PC-9 (cell line): ENCODE measurements at places on chromosomes 7 and 10.

GRCh38 chr10:120555842-120556532 is 99.0 kb downstream of the PLPP4 start:
- DNase-seq: no peak

GRCh38 chr7:74583630-74584029 is 73.9 kb upstream of the GTF2I start:
- no peak for DNase-seq

GRCh38 chr7:55006499-55006898 is 12.3 kb upstream of the EGFR start:
- no peak for DNase-seq

DNA sequence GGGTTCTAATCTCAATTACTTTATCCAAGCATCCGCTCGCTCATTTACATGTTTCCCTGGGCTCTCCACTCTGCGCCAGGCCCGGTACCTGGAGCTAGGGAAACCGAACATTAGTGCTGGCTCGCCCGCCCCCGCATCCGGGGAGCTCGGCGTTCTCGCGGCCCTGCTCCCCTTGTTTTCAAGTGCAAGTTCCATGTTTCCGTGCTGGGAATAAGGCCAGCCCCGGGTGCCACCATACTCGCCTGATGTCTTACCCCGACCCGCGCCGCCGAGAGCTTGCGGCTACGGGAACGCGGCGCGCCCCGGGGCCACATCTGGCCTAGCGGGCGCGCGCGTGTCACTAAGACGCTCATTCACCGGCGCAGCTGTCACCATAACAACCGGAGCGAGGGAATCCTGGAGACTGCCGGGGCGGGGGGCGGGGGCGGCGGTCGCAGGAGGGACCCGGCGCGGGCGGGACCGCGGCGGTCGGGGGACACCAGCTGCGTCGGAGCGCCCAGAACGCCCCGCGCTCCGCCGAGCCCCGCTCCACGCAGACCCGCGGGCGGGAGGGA is at the start of gene NEURL1:
Gene NEURL1, plus strand, starts transcription at position 344 of the 554 bp plus-strand sequence. CDS start 683 bp downstream, outside the sequence.
- DNase-seq: no peak

GRCh38 chr7:37016064-37016878 is 292.0 kb upstream of the AOAH start:
- no peak for DNase-seq

- DNase-seq: no peak
These were observed 38.2 kb downstream of the DLG5 start for GRCh38 chr10:77888356-77888703.

- no peak for DNase-seq
These were observed 41.4 kb downstream of the EXOC4 start for GRCh38 chr7:133294234-133294633.

DNA sequence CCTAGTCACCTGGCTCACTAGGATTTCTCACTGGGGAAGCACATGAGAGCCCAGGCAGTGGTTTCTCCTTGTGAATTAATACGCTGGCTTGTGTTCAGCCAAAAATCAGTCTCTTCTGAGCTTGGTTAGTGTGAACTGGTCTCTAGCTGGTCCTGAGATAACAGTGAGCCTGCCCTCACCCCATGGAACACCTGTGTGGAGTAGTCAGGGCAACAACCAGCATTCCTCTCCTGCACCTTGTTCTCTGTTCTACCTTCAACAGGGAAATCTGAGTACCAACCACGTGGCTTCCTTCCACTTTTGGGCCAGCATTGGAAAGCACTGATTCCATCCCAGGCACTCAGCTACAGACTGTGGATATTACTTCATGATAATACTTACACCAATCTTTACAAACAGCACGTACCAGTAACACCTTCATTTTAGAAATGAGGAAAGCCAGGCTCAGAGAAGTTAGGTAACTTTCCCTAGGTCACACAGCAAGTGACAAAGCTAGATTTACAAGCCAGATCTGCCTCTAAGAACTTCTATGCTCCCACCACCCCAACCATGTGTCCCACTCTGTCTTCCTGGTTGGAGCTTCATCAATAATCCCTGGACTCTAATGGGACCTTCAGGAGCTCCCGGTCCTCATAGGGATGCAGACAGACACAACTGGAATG is 106.6 kb downstream of the GRID1 start:
- no peak for DNase-seq

DNA sequence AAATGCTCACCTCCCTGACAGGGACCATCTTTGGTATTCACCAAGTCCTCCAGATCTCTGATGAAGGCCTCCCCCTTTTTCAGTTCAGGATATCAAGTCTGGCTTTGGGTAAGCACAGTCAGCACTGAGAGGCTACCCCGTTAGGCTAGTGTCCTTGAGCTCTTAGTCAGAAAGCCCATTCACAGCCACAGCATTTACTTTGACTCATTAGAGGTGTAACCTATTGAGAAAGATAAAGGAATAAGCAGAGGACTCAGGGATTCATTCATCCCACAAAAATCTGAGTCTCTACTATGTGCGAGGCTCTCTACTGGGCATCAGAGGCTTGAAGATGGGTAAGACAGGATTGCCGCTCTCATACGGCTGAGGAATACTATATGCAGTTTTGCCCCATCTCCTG is 14.0 kb upstream of the RAMP3 start:
- no peak for DNase-seq

DNA sequence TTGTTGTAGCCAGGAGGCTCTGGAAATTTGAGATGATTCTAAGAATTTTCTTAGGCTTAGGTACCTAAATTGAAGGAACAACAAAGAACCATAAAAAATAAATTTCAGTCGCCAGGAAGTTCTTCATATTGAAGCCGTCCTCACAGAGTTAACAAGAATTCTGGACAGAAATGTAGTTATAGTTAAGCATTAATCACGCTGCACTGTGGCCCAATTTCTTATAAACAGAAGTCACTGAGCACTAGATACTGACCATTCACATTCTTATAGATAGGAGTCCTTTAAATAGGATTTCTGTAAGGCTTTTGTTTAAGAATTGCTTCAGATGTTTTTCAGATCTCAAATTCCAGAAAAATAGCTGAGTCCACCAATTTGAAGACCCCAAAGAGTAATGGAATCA is 256.2 kb upstream of the PITRM1 start:
- no peak for DNase-seq
